Substantia nigra (tissue), 51 donors: ENCODE measurements at places on chromosomes 12 and 14.

GRCh38 chr12:14836336-14837210, 6.8 kb downstream of the ART4 start:
- DNase-seq: no peak

GRCh38 chr12:67456431-67456901, 187.3 kb downstream of the CAND1 start:
- no peak for DNase-seq

DNA sequence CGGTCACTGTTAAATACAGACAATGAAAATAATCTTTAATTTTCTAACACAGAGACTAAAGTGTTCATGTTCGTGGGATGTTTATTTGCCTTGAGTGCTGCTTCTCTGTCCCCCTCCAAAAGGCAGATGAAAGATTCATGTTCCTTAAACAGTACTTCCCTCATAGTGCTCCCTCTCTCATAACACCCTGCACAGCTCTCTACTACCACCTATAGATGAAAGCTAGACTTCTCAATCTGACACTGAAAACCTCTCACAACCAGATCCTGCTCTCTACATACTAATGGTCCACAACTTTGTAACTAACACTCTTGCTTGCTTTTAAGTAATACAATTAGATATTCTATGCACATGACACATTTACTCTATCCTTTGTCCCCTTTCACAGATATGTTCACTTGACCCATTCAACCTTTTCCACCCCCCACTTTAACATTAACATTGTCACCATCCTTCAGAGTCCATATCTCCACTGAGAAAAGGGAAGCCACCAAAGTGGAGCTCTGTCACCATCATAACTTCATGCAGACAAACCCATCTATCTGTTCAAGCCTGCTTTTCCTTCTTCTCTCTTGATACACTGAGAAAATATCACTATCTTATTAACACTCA, 266.4 kb upstream of the USP15 start:
- DNase-seq: no peak

- DNase-seq: no peak
These were observed 141.8 kb downstream of the CACNA1C start for GRCh38 chr12:2194571-2194970.

- DNase-seq: no peak
These were observed 7.6 kb downstream of the KRT85 start for GRCh38 chr12:52359621-52360061.

DNA sequence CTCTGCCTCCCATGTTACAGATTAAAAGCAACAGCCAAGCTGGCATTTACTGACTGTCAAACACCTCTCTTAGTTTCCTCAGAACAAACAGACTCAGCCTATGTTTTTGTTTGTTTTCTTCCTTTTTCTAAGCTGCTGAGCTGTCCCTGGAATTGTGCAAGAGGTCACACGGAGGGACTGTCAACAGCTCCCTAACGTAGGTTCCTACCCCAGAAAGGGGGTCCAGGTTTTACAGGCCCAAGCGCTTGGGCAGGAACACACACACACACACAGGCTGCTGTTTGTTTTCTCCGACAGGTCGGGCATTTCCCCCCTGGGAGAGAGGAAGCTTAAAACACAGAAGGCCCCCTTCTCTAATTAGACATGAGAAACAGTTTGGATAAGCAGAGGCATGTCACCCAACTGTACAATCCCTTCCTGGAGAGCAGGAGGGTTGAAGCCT, 739.6 kb upstream of the TBX3 start:
- no peak for DNase-seq

DNA sequence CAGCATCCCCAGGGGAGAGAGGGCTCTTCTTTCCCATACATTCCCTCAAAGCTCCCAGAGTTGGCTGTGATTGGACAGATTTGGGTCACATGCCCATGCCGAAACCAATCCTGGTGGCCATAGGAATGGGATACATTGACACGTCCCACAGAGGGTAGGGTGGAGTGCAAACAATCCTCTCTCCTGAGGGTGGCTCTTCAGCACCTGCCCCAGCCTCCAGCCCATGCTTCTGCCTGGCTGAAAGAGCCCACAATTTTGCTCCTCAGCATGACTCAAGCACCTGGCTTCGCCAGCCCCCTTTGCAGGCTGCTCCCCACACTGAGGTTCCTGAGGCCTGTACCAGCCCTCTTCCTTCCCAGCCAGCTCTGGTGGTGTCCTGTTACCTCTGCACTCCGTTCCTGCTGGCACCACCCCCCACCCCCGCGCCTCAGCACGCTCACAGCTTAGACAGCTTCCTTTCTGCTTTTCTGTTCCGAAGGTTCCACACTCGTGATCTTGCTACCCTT, 71.7 kb downstream of the CCDC92 start:
- no peak for DNase-seq

- no peak for DNase-seq
These were observed 81.9 kb downstream of the BMP4 start for GRCh38 chr14:53874704-53875103.

DNA sequence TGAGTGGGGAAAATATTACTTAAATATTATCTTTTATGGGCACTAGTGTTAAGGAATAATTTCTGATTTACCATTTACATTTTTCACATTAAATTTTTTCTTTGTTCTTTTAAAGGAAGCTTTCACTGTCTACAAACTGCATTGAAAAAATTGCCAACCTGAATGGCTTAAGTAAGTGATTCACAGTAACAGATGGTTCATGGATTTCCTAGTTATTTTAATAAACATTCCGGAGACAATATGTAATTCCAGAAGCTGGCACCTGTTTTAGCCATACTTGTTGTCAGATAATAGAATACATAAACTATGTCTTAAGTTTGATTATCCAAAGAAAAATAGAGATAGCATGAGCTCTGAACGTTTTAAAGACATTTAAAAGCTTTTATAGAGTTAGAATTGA, 17.1 kb downstream of the DNAL1 start:
- no peak for DNase-seq

DNA sequence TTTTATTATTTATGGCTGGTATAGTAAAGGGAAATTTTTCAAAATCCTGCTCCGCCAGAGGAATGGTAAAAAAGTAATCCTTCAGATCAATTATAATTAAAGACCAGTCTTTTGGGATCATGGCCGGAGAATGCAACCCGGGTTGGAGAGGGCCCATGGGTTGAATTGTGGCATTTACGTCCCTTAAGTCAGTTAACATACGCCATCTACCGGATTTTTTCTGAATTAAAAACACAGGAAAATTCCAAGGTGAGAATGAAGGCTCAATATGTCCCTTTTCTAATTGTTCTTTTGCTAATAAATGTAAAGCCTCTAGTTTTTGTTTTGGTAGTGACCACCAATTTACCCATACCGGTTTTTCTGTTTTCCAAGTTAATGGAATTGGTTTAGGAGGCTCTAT, 602.8 kb downstream of the ALG10 start:
- no peak for DNase-seq

DNA sequence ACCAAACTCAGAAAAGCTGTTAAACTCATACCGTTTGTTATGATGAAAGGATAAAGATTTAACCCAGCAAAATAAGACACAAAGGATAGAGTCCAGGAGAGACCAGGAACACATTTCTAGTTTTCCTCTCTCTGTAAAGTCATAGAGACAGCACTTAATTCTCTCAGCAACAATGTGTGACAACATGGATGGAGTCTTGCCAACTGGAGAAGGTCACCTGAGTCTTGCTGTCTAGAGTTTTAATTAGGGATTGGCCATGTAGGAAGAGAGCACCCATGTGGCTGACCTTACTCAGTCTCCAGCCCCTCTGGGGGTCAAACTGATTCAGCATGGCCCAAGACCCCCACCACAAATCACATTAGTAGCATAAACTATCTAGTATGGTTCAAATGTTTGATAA, 151.0 kb upstream of the ATF7IP start:
- DNase-seq: no peak

- DNase-seq: no peak
These were observed 2.4 kb downstream of the ADCY4 start for GRCh38 chr14:24332268-24332993.

DNA sequence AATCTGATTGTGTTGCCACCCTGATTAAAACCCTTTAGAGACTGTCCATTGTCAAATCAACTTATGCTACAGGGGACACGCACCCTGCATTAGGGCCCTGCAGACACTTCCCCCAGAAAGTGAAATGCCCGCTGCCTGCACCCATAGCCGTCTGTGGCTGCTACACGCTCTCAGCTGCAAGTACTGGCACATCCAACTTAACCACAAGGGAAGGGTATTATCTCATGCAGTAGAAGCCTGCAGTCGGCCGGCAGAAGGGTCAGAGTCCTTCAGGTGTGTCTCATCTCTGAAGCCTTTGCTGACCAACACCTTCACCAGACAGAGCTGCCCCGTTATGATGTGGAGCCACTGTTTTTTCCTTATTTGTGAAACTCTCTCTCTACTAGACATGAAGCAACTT, 20.8 kb downstream of the CFAP251 start:
- DNase-seq: no peak

DNA sequence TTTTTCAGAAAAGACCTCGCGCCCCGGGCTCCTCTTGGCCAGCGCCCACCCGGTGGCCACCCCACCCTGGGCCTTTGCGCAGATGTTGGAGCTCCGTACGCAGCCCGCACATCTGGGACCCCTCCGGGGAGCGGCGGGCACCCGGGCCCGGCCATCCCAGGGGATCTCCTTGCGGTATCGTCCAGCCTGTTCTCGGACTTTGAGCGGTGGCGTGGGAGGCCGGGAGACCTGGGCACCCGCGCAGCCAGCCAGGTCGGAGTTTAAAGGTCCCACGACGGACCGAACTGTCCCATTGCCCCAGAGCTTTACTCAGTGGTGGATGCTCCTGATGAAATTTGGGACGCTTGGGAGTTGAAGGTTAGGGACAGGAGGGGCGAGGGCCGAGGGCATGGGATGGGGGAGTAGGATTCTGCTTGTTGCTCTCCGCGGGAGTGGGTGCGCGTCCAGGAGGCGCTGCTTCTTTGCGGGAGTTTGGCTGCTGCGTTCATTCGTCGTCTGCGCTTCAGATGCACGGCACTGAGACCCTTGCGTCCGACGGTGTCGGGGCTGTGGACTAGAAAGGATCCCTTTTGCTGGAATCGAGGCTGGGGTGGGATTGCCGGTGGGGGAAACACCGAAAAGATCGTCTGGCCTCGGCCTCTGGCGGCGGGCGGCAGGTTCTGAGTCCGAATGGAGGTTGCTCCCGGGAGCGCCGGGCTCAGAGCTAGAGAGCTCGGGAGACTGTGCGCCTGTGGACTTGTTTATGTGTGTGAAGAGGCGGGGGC, 1.4 kb downstream of the NTF3 start:
- no peak for DNase-seq

DNA sequence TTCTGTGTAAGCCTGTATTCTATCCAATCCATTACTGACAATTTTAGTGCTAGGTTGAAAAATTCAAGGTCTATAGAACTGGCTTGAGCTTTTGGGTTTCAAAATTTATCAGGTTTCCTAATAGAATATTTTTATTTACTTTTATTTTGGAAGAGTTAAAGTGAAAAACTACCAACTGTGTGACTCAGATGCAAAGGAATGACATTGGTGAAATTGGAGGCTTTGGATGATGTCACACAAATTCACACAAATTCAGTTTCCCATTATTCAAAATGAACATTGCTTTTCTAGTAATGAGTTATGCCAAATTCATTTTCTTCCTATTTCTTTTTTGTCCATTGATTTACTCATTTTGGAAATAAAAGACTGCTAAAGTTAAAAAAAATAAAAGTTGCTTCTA, 186.9 kb downstream of the ALX1 start:
- no peak for DNase-seq

DNA sequence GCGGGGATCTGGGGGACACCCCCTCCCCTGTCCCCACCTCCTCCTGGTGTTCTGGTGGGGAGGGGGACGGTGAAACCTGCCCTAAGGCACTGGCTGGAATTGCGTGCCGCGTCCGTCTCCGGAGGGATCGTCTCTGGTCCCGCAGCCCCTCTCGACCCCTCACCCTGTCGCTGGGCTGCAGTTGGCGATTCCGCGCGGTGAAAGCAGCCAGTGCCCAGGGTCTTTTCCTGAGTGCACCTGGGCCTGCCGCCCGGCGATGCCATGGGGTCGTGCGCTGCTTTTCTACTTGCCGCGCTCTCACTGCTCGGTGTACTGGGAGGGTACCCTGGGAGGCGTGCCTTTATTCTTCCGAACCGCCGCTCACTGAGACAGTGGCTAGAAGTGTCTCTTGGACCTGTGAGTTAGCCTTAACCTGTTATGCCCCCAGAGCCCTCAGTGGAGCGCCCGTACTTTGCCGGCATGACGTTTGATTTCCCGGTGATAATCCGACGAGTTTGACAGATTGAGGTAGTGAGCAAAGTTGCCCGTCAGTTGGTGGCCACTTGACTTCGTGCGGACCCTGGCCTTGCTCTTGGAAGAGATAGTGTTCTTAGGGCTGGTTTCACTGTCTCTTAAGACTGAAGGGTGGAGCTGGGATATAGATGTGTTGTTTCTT, 788 bp downstream of the SFSWAP start:
- no peak for DNase-seq

DNA sequence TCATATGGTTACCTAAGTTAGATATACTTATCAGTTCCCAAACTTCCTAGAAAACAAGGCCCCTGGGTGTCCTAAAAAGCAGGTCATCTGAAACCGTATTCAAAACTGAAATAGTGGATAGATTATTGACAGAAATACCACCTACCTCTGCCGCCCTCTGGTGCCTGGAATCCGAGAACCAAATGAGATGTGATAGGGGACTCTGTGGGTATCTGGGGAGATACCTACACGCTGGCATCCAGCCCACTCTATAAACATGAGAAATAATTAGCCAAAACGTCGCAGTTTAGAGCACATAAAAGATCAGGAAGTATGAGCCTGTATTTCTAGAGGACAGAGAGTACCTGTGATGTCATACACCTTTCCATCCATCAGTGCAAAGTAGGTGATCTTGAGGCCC, 4.4 kb downstream of the ORMDL2 start:
- no peak for DNase-seq

DNA sequence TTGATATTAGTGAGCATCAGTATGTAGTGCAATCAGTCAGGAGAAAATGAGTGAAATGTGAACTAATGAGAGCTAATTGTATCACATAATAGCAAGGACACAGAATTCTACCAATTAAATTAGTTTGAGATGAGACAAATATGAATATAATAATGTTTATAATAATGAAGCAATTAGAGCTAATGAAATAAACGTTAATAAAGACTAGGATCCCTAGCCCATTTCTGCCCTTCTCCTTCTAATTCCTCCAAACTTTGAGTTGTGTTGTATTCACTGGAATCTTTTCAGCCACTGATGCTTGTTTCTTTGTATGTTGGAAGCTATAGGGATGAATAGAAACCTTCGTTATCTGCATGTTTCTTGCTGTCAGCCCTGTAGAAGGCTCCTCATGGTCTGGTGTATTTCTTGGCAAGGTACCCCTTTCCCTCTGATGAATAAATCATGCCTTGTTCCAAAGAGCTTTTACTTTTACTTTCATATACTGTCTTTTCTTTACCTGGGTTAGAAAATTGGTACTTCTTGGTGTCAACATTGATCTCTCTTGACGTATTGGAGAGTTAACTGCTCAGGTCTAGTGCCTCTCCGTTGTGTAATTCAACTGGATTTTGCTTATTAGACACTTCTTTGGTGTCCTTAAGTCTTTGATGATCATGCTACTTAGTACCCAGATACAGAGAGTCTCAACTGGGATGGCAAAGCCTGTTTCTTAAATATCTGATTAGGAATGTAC, 154.8 kb downstream of the PTCSC3 start:
- DNase-seq: no peak

- DNase-seq: no peak
These were observed 21.4 kb downstream of the AREL1 start for GRCh38 chr14:74691456-74691855.

GRCh38 chr12:20309504-20310148, 58.7 kb upstream of the PDE3A start:
- DNase-seq: no peak
